ENCODE measurements at places on chromosomes 6 and 20. TPM values are rescaled to one million over a fixed set of nuclear protein-coding genes. Genes with fewer than 3 reads are reported as not detected.

CST5 gene
- total RNA-seq, result not detected

ZBP1 gene
- 0.15 TPM for total RNA-seq

GRCh38 chr6:121816906-121817540 lies 381.6 kb downstream of the GJA1 start:
- no peak overlapping the region for H3K4me3 ChIP-seq
- no peaks in the 10 kb centered on the region for H3K36me3 ChIP-seq
- no peak for DNase-seq
- no peaks in the 10 kb centered on the region for H3K27me3 ChIP-seq

HMGA1 gene
- total RNA-seq, result 438 TPM

- peak; percentile 69 for DNase-seq
- H3K27me3 ChIP-seq, result peaks cover 49% of the 10 kb centered on the region
- peaks cover 13% of the 10 kb centered on the region for H3K4me1 ChIP-seq
- peak overlapping the region; percentile 86 for H3K4me3 ChIP-seq
- H3K36me3 ChIP-seq, result no peaks in the 10 kb centered on the region
- H3K27ac ChIP-seq, result peak overlapping the region; percentile 64
These were observed 35.2 kb upstream of the HLA-G start for GRCh38 chr6:29792123-29793035.
